ENCODE measurements at places on chromosomes 11 and 22. TPM values are rescaled to one million over a fixed set of nuclear protein-coding genes. Genes with fewer than 3 reads are reported as not detected.

CCDC81 gene
- 0.26 TPM for polyA plus RNA-seq

RBMXL2 gene
- not detected for polyA plus RNA-seq

C22orf23 gene
- 0.22 TPM for polyA plus RNA-seq

DNA sequence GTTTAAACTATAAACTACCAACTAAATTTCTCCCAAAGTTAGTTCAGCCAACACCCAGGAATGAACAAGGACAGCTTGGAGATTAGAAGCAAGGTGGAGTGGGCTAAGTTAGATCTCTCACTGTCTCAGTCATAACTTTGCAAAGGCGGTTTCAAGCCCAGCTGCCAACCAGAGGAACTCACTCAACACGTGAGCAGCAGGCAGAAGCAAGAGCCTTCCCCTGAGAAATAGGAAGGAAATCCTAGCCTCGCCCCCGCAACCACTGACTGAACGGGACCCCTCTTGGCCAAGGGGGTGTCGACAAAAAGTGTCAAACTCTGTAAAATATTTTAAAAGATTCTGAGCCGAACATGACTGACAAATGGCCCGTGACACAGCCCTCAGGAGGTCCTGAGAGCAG lies 4.4 kb upstream of the KRTAP5-9 start:
- DNase-seq: no peak

- no peak for DNase-seq
These were observed 61.5 kb upstream of the EP300 start for GRCh38 chr22:41030891-41031290.

DNA sequence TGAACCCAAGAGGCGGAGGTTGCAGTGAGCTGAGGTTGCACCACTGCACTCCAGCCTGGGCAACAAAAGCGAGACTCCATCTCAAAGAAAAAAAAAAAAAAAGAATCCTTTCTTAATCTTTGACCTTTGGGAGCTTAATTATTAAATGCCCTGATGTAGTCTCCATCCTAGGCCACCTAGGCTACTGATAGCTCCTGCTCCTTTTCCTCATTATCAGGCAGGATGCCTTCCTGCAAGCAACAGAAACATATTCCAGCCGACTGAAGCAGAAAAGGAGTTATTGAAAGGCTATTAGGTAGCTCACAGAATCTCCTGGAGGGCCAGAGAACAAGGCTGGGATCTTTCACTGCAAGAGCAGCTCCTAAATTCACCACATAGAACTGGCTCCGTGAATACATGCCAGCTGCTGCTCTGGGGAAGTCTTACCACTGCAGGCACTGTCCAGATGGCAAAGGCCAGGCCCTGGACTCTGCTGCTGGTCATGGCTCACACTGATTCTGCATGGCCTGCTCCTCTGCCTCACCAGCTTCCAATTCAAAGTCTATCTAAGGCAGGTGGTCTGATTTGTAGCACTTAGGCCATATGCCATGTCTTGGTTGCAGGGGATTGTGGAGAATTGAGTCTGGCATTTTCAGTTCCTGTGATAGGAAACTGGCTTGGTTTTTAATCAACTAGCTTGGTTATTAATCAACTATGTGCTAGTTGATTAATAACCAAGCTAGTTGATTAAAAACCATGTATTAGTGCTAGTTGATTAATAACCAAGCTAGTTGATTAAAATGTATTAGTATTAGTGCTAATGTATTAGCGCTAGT lies 26.0 kb upstream of the POLD3 start:
- DNase-seq: no peak

- DNase-seq: no peak
These were observed 12.4 kb downstream of the POU2AF3 start for GRCh38 chr11:111310723-111311122.

DNA sequence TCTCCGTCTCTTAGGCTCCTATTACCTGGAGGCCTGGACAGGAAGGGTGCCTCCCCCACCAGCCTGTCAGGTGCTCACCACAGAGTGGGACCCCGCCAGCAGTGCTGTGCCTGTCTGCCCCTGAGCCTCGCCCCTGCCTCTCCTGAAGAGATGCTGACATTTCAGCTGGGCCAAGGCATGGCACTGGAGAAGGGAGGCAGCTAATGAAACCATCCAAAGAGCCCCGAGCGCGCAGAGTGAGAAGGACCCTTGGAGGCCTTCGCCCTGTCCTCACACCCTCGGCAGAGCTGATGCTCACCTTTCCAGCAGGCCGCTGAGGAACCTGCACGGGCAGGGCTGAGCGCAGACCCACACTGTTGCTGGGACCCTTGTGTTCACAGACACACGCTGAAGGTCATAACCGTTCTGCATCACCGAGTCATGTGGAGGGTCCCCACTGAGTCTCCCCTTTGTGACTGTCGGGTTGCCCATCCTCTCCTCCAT lies 2.1 kb upstream of the LRFN4 start:
- no peak for DNase-seq

GRCh38 chr22:19275919-19276600 lies 15.5 kb downstream of the CLTCL1 start:
- no peak for DNase-seq

GRCh38 chr11:57791321-57792059 lies 29.9 kb downstream of the CTNND1 start:
- no peak for DNase-seq

GRCh38 chr11:69003866-69004367 lies 9.1 kb downstream of the MRGPRF start:
- DNase-seq: no peak

- no peak for DNase-seq
These were observed 9.9 kb downstream of the SYT9 start for GRCh38 chr11:7261578-7261977.

DNA sequence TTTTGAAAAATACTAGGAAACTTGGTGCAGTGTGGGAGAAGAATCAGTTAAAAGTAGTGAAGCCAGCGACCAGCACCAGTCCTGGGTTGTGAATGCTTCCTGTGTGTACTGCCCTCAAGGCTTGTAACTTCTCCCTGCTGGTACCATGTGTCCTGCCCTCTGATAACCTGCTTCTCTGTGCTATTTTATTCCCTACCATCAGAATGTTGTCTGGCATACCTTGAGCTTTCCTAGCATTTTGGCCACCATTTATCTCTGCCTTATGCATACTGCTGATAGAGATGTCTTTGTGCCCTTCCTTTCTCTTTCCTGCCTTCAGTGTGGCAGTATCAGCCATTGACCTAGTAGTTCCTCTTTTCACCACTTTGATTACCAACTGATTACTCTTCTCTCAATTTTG lies 2.0 kb downstream of the GTF2H1 start:
- no peak for DNase-seq

All from heart right ventricle (tissue), 16 donors.